Esophagus muscularis mucosa (tissue), 4 donors: ENCODE measurements at places on chromosomes 3 and 15. TPM values are rescaled to one million over a fixed set of nuclear protein-coding genes. Genes with fewer than 3 reads are reported as not detected.

DNA sequence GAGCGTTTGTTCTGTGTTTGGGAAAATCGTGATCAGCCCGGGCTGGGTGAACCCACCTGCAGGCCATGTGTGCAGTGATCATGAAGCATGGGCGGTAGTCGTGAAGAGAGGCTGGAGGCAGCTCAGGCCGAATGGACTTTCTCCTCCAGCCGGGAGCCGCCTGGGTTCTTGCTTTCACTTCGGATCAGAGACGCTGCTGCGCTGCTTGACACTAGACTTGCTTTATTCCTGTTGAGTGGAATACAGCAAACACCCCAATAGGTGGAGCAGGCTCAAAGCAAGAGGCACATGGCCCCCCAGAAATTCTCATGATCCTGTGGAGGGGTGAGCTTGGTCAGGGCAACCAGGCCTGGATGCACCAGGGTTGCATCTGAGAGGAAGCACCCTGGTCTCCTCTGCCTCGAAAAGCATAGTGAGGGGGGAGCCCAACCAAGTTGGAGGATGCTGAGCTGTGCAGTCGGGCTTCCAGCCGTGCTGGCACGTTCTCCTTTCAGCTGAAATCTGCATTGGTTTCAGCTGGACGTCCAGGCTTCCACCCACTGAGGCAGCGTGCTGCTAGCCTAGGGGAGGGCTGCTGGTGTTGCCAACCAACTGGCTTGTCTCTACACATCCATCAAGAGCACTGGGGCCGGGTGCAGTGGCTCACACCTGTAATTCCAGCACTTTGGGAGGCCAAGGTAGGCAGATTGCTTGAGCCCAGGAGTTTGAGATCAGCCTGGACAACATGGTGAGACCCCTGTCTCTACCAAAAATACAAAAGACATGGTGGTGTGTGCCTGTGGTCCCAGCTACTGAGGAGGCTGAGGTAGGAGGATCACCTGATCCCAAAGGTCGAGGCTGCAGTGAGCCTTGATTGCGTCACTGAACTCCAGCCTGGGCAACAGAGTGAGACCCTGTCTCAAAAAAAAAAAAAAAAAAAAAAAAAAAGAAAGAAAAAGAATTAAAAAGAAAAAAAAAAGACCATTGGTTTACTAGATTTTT, 2.8 kb upstream of the NRROS start:
- DNase-seq: no peak

GRCh38 chr15:22973987-22974386, 6.2 kb downstream of the CYFIP1 start:
- DNase-seq: no peak

GRCh38 chr3:124053871-124054270, 61.9 kb upstream of the ROPN1 start:
- DNase-seq: no peak

DNA sequence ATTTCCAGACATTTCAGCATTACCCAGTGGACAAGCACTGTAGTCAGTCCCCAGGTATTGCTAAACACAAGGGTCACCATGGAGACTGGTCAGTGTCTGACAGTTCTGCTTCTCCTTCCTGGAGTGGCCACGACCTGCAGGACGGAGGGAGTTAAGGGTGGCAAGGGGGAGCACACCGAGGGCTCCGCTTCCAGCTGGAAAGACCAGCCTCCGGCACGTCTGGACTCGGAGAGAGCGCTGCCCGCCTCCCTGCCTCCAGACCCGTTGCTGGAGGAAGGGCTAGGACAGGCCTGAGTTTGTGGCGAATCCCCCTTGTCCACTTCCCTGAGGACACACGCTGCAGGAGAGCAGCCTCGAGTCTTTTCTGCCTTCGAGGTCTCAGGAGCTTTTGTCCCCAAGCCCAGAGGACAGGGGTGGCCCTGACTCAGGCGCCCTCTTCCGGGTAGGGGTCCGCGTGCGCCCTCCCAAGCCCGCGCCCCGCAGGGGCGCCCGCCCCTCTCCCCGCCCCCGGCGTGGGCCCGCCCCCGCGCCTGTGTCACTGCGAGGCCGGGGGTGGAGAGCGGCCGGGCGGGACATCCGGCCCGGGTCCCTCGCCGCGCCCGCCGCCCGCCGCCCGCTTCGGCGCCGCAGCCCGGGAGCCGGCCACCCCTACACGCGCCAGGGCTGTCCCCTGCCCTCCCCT, at the start of gene CHST14:
Gene CHST14 (plus strand): TSS at position 562 of the 682 bp plus-strand sequence. CDS start 230 bp downstream, outside the sequence.
- no peak for DNase-seq

- DNase-seq: no peak
Measured at GRCh38 chr15:70098153-70098460, 390 bp upstream of the TLE3 start.

LCMT2 gene
- total RNA-seq: 5.4 TPM

CALML4 gene
- total RNA-seq: 26.2 TPM

IL16 gene
- 34.9 TPM for total RNA-seq
